ENCODE measurements at places on chromosomes 3 and 15. TPM values are rescaled to one million over a fixed set of nuclear protein-coding genes. Genes with fewer than 3 reads are reported as not detected.

COL6A6 gene
- total RNA-seq, result 1.7 TPM

SLC12A8 gene
- 0.30 TPM for total RNA-seq

PPP1R2 gene
- 28.2 TPM for total RNA-seq

GPR149 gene
- not detected for total RNA-seq

ANKUB1 gene
- not detected for total RNA-seq

FAIM gene
- 1.9 TPM for total RNA-seq

Measured in Right ventricle myocardium superior (tissue), 1 donor.